ENCODE measurements at places on chromosomes 16 and 17. TPM values are rescaled to one million over a fixed set of nuclear protein-coding genes. Genes with fewer than 3 reads are reported as not detected.

DNA sequence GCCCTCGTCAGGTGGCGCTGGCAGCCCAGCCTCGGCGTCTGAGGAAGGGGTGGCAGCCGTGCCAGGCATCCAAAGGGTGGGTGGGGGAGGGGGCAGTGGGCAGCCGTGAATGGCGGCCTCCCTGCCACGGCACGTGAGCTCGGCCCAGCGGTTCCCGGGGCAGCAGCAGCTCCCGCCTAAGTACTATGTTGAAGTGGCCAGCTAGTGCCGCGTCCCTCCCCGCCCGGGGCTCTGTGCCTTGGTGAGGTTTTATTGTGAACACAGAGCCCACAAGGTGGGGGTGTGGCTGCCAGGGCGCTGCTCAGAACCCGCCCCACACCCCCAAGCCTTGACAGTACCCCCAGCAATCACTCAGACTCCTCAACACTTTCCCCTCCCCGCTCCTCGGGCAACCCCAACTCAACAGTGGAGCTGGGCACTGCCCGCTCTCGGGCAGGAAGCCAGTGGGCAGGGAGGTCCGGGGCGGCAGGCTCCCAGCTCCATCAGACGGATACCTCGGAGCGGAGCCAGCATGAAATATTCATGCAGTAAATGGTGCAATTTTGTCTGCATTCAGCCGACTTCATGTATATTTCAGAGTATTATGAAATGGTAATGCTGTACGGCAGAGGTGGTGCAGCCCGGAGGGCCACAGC lies 80.4 kb downstream of the ENGASE start:
- H3K27ac ChIP-seq = no peak overlapping the region
- H3K4me1 ChIP-seq = no peaks in the 10 kb centered on the region
- no peak overlapping the region for H3K4me3 ChIP-seq
- peaks cover 20% of the 10 kb centered on the region for H3K27me3 ChIP-seq
- no peak for DNase-seq

DNA sequence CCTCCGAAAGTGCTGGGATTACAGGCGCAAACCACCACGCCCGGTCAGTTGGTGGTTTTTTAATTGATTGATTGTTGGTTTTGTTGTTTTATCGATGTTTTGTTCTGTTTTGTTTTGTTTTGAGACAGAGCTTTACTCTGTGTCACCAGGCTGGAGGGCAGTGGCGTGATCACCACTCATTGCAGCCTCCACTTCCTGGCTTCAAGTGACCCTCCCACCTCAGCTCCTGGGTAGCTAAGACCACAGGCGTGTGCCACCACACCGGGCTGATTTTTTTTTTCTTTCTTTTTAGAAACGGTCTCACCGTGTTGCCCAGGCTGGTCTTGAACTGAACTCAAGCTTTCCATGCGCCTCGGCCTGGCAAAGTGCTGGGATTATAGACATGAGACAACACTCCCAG lies 12.4 kb downstream of the FAM234A start:
- no peak overlapping the region for H3K27ac ChIP-seq
- H3K4me3 ChIP-seq = no peak overlapping the region
- no peaks in the 10 kb centered on the region for H3K27me3 ChIP-seq
- no peak for DNase-seq
- H3K4me1 ChIP-seq = peaks cover 12% of the 10 kb centered on the region

GRCh38 chr16:27472091-27473020 lies 70.4 kb downstream of the IL21R start:
- H3K4me1 ChIP-seq = no peaks in the 10 kb centered on the region
- H3K27ac ChIP-seq = no peak overlapping the region
- no peak for DNase-seq
- H3K27me3 ChIP-seq = no peaks in the 10 kb centered on the region
- H3K4me3 ChIP-seq = no peak overlapping the region

DNA sequence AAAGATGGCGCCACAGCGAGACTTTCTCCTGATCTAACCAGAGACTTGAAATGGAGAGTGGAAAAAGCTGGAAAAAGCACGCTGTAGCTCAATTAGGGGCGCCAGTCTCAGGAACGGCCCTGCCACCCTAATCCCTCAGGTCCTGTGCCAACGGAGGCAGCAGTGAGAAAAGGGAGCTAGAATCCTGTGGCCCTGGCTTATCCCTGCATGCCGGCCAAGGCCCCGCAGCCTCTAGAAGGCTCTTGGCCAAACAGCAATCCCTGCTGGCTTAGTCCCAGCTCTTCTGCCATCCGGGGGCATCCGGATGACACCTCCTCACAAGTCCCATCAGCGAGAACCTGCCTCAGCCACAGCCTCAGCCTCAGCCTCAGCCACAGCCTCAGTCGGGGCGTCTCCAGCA lies 69.8 kb downstream of the MRM3 start:
- peaks cover 7% of the 10 kb centered on the region for H3K4me1 ChIP-seq
- no peak for DNase-seq
- no peaks in the 10 kb centered on the region for H3K36me3 ChIP-seq
- no peaks in the 10 kb centered on the region for H3K27me3 ChIP-seq

- H3K27me3 ChIP-seq = no peaks in the 10 kb centered on the region
- no peak overlapping the region for H3K4me3 ChIP-seq
- H3K36me3 ChIP-seq = no peaks in the 10 kb centered on the region
- H3K27ac ChIP-seq = no peak overlapping the region
Observed at GRCh38 chr16:79466111-79466510, 134.4 kb downstream of the MAF start.

DNA sequence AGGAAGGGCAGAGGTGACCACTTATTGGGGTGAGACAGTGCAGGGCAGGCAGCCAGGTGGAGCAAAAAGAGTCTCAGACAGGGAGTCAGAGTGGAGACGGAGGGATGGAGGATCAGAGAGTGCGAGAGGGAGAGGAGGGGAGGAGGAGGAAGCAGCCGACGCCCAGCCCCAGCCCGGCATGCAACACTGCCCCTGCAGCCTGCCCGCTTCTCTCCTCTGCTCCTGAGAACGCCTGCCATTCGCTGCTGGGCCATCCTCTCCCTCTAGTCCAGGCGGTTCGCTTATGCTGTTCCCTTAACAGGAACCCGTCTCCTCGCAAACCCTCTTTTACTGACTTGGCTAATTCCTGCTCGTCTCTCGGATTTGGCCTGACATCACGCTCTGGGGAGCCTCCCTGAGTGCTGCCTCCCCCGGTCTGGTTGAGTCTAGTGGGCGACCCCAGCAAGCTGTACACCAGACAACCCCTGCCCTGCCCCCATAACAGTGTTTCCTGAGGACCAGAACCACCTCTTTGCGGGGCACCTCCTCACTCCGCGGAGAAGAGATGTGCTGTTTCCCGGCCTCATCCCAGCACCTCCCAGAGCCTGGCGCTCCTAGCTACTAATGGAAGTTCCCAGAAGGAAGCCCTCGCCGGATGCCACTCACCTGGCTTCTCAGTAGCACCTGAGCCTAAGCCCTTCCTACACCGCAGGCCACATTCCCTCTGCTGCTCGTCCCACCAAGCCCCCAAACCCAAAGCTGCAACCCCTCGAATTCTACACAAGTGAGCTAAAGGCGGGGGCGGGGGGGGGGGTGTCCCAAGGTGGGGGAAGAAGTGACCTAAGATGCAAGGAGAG lies 61.2 kb upstream of the CCL1 start:
- H3K27ac ChIP-seq = no peak overlapping the region
- H3K4me1 ChIP-seq = no peaks in the 10 kb centered on the region
- no peak overlapping the region for H3K4me3 ChIP-seq
- no peak for DNase-seq

Gene SEPTIN12
- polyA plus RNA-seq = not detected

Gene CD7
- polyA plus RNA-seq = 0.66 TPM

Gene SDR42E2
- not detected for polyA plus RNA-seq

DNA sequence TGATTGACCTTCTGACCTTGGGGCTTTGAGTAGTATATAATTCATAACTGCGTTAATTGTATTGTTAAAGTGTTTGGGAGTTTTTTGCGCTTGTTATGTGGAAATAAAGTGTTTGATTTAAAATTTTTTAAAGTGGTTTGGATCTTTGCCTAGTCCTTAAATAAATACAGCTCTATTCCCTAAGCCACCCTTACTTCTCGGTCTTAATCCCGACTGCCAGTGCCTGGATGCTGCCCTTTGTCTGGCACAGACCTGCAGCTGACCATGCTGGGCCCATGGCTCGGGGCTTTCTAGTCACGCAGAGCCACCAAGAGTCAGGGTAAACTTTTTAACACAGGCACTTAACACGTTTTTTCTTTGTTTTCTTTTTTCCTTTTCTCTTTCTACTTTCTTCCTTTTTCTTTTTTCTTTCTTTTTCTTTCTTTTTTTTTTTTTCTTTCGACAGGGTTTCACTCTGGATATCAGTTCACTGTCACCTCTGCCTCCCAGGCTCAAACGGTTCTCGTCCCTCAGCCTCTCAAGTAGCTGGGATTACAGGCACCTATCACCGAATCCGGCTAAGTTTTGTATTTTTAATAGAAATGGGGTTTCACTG lies 19.6 kb upstream of the SLC5A11 start:
- H3K27me3 ChIP-seq = no peaks in the 10 kb centered on the region
- H3K4me1 ChIP-seq = no peaks in the 10 kb centered on the region
- no peak overlapping the region for H3K4me3 ChIP-seq
- DNase-seq = no peak
- H3K27ac ChIP-seq = no peak overlapping the region

Gene CACNG3
- polyA plus RNA-seq = not detected

DNA sequence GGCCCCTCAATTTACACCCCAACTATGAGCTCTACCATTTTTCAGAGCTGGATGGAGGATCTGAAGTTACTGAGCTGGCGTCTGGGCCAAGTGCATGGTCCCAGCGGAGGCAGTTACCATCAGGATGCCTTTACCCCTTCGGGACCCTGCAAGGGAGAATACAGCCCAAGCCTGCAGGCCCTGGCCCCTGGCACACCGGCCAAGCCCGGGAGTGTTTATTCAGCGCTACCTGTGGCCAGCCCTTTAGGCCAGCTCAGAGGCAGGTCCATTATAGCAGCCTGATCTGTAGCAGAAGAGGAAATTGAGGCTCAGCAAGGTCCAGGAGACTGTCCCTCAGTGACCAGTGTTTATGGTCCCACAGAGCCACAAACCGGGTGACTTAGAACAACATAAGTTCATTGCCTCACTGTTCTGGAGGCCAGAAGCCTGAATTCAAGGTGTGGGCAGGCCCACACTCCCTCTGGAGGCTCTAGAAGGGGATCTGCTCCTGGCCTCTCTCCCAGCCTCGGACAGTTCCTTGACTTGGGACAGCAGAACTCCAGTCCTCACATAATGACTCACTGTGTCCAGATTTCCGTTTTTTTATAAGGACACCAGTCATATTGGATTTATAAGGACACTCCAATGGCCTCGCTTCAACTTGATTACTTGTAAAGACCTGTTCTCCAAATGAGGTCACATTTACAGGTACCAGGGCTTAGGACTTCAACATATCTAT lies 8.8 kb downstream of the SEC14L5 start:
- DNase-seq = no peak
- no peaks in the 10 kb centered on the region for H3K36me3 ChIP-seq
- no peaks in the 10 kb centered on the region for H3K4me1 ChIP-seq
- H3K4me3 ChIP-seq = no peak overlapping the region
- H3K27ac ChIP-seq = no peak overlapping the region

DNA sequence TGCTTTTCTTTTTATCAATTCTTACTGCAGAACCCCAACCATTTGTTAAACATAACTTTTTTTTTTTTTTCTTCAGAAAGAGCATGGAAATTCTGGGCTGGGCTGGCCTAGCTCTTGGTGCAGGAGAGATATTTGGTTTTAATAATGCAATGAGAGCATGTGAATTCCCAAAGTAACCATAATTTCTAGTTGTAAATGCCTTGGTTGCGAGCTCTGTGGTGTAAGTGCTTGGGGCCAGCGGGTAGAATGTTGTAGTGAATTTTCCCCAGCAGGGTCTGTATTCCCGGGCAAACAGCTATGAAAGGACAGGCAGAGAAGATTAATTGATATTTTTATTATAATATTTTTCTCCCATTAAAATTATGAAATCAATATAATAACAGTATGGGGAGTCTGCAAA lies 465.6 kb downstream of the HS3ST4 start:
- H3K4me1 ChIP-seq = no peaks in the 10 kb centered on the region
- no peaks in the 10 kb centered on the region for H3K27me3 ChIP-seq
- H3K36me3 ChIP-seq = no peaks in the 10 kb centered on the region
- no peak for DNase-seq
- H3K27ac ChIP-seq = no peak overlapping the region
- H3K4me3 ChIP-seq = no peak overlapping the region

- H3K36me3 ChIP-seq = no peaks in the 10 kb centered on the region
- no peak overlapping the region for H3K4me3 ChIP-seq
- no peaks in the 10 kb centered on the region for H3K27me3 ChIP-seq
- H3K4me1 ChIP-seq = no peaks in the 10 kb centered on the region
- no peak overlapping the region for H3K27ac ChIP-seq
Observed at GRCh38 chr17:8837563-8838075, 29.9 kb downstream of the PIK3R6 start.

DNA sequence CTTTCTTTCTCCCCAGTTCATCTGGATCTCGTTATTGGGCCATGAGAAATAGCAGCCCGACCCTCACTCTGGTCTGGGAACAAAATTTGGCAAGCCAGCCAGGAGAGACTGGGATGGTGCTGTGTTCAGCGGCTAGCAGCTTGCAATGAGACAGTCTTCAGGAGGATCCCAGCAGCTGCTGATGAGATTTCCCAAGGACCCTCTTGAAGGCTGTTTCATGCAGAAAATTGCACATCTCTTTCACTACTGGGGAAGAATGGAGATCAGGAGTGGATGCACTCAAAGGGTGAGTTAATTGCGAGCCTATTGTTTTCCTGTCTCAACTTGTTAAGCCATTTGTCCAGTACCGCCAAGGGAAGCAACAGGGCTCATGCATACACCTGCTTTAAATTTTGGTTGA lies 5.5 kb upstream of the COIL start:
- no peaks in the 10 kb centered on the region for H3K4me1 ChIP-seq
- no peak overlapping the region for H3K4me3 ChIP-seq
- no peaks in the 10 kb centered on the region for H3K36me3 ChIP-seq
- DNase-seq = no peak

GRCh38 chr16:70804153-70804733 lies 3.3 kb upstream of the VAC14 start:
- peaks cover 28% of the 10 kb centered on the region for H3K27me3 ChIP-seq
- H3K27ac ChIP-seq = no peak overlapping the region
- H3K36me3 ChIP-seq = no peaks in the 10 kb centered on the region
- no peak for DNase-seq

DNA sequence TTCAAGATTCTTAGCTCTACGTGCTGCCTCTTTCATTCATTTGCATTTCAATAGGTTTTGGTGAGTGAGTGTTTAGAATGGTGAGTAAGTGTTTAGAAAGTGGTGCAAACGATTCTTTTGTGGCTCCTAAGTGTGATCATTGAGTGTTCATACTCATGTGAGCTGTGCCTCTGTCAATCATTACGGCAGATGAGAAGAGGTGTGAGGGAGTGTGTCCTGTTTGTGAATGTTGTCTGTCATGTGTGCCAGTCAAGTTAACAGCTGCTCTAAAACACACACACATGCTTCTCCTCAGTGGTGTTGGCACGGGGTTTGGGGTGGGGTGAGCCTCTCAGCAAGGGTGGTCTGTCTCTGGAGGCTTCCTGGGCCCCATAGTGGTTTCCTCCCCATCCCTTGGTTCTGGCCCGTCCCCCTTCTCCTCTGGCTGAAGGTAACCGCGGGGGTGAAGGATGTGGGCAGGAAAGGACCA lies 11.4 kb downstream of the MYL4 start:
- H3K27me3 ChIP-seq = no peaks in the 10 kb centered on the region
- no peak overlapping the region for H3K4me3 ChIP-seq
- H3K27ac ChIP-seq = no peak overlapping the region
- DNase-seq = no peak
- peaks cover 43% of the 10 kb centered on the region for H3K4me1 ChIP-seq

GRCh38 chr16:67833415-67834241 lies 8.5 kb upstream of the THAP11 start:
- H3K4me3 ChIP-seq = peak overlapping the region; percentile 71
- DNase-seq = peak; percentile 95

- no peak for DNase-seq
- no peaks in the 10 kb centered on the region for H3K4me1 ChIP-seq
- no peaks in the 10 kb centered on the region for H3K36me3 ChIP-seq
- no peak overlapping the region for H3K27ac ChIP-seq
- H3K27me3 ChIP-seq = no peaks in the 10 kb centered on the region
Observed at GRCh38 chr16:14362774-14363371, 267.2 kb downstream of the PARN start.

Gene TK1
- 2.6 TPM for polyA plus RNA-seq
